Fibroblast of skin of right biceps (primary cell): ENCODE measurements at places on chromosomes 1 and 21.

DNA sequence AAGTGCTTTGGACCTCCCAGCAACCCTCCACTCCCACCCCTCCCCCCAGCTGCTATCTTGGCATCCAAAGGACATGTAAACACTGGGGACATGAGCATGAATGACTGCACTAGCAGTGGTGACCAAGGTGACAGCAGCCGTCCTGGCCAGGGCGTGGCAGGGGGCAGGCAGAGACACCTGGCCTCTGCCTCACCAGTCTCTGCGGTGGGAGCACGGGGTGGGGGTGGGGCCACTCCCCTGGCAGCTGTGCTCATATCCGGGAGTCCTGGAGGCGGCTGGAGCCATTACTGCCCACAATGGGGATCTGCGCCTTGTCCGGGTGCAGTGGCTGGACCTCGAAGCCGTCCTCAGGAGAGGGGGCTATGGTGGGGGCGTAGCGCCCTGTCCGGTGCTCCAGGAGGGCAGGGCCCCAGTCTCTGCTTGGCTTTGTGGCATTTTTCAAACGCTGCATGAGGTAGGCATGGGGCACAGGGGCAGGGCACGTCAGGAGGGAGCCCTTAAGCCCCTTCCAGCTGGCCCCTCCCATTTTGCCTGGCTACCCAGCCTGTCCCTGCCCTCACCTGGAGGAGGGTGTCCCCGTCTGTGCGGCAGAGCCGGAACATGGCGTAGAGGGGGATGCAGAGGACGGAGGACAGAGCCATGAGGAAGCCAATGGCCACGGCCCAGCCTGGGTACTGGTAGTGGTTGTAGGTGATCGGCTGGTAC, 6.0 kb downstream of the CCDC24 start:
- no peak for DNase-seq

DNA sequence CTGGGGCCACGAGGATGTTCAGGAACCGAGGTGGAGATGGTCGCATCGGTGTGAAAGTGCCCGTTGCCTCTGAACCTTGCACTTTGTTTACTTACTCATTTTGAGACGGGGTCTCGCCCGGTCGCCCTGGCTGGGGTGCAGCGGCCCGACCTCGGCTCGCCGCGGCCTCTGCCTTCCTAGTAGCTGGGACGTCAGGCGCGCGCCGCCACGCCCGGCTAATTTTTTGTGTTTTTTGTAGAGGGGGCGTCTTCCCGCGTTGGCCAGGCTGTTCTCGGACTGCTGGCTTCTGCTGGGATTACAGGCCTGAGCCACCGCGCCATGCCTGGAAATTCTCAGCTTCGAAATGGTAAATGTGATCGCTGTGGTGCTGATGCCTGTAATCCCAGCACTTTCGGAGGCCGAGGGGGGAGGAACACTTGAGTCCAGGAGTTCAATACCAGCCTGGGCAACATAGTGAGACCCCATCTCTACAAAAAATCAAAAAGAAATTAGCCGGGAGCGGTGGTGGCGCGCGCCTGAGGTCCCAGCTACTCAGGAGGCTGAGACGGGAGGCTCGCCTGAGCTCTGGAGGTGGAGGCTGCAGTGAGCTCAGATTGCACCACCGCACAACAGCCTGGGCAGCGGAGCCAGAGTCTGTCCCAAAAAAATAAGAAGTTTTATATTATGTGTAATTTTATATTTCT, 684 bp upstream of the MRPL20 start:
- peak; percentile 38 for DNase-seq

DNA sequence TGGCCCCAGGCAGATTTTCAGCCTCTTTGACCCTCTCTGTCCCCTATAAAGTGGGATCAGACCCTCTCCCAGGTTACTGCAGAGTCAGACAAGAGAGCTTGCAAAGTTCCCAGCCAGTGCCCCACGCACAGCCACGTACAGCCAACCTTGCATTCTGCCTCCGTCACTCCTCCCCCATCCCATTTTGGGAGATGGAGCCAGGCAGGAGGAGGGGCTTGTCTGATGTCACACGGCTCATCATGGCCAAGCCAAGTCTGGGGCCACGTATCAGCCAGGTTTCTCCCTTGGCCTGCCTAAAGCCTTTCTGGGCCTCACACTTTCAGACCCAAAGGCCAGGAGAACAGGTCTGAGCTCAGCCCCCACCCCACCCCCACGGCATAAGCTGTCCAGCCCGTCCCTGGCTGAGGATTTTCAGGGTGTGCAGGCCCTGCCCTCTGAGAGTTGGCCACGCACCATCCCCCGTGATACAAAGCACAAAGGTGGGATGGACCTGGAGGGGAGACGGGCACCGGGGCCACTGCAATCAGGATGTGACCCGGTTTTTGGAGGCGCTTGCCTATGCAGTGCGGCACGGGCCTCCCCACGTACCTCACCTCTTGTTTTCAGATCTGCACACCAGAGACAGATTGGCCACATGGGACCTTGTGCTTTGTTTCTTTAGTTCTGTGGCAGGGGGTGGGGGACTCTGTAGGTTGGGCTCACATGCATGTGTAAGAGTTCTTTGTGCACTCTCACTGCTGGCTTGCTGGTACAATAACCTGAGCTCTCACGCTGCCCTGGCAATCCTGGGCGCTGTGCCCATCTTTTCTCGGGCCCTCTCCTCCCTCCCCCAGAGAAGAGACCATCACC, 47.6 kb downstream of the TRIM11 start:
- DNase-seq, result no peak

GRCh38 chr1:159923203-159924024, 1.9 kb downstream of the TAGLN2 start:
- peak; percentile 83 for DNase-seq

DNA sequence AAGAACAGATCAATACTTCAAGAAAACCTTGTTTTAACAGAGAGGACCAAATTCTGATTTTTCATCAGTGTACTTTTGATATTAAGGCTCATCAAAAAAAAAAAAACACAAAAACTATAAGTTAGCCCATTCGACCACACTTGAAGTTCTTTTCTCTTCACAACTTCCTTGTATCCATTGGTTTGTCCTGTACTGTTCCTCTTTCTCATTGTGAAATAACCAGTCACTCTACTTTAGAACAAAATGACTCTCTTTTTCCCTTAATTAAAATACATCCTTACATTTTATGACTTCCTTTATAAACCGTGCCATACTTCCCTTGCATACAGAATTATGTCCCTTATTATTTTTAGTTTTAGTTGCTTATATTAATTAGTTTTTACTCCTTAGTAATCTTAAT, 8.4 kb downstream of the QSOX1 start:
- DNase-seq, result no peak

DNA sequence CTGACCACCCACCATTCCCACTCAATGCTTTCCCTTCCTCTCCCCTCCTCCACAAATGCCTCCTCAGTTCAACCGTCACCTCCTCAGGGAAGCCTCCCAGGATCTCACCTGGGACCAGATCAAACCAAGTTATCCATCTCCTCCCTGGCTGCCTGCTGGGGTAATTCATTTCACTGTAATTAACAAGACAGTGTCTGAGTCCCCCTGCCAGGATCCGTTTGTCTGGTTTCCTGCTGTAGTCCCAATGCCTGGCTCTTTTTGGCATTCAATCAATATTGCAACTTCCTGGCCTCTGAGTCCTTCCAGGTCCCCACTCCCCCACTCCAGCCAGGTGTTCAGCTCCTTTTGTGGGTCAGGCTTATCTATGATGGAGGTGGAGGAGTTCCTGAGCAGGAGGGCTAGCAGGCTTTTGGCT, 687.7 kb downstream of the PTPRU start:
- DNase-seq, result no peak

GRCh38 chr1:246787781-246788513, 63.7 kb downstream of the SCCPDH start:
- DNase-seq, result no peak

DNA sequence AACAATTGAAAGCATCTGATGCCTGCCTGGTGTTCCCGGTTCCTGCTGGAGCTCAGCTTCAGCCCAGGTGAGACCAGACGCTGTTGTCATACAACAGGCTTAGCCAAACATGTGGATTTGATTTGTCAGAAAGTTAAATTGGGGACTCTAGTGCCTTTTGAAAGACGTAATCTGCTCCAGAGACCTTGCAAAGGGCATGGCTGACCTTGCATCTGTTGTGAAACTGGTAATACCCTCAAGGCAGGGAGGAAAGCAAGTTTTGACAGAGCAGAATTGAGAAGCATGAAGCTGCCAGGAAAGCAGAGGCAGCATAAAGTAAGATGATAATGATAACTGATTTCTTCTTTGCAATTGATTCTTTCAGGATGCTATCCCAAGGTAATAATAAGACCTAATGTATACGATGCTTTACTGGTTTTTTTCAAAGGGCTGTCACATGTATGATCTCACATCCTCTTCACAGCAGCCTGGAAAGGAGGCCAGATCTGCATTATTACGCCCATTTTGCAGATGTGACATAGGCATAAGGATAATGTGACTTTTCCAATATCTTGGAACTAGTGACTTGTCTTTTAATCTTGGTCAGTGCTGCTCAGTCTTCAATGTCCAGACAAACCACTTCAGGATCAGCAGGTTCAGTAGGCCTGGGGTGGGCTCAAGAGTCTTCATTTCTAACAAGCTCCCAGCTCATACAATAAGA, 24.7 kb upstream of the CNN3 start:
- DNase-seq, result no peak

- DNase-seq, result no peak
Observed at GRCh38 chr1:60988891-60989290, 93.5 kb upstream of the NFIA start.

DNA sequence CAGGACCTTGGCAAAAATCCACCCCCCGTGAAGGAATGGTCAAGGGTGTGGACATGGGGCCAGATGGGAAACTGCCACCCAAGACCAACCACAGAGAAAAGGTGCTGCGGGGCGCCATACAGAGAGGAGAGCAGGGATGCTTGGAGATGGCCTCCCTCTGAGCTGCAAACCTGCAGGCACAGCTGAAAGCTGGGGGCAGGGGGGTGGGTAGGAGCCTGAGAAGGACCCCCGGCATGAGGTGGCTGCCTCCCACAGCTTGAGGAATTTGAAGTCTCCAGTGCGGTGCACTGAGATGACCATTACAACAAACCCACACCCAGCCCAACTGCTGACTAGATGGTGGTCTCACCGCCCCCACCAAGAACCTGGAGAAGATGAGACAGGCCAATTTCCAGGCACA, 84.8 kb downstream of the WDR4 start:
- DNase-seq, result no peak

DNA sequence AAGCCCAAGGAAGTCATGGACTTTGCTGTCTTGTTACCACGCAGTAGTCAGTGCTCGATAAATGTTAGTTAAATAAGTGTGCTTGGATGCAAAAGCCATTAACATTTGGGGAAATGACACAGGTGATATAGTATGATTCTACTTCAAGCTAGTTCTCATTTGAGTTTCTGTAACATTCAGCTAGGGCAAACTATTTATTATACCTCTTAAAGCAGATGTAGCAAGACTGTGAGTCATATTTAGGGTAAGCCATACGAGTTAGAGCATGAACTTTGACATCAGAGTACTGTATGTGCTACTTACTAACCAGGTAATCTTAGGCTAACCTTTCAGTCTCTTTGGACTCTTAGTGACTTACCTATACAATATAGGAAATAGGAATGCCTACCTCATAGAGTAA, 21.0 kb downstream of the CLCA4 start:
- DNase-seq, result no peak

GRCh38 chr1:71881611-71882010, 400.7 kb downstream of the NEGR1 start:
- DNase-seq, result peak; percentile 22

DNA sequence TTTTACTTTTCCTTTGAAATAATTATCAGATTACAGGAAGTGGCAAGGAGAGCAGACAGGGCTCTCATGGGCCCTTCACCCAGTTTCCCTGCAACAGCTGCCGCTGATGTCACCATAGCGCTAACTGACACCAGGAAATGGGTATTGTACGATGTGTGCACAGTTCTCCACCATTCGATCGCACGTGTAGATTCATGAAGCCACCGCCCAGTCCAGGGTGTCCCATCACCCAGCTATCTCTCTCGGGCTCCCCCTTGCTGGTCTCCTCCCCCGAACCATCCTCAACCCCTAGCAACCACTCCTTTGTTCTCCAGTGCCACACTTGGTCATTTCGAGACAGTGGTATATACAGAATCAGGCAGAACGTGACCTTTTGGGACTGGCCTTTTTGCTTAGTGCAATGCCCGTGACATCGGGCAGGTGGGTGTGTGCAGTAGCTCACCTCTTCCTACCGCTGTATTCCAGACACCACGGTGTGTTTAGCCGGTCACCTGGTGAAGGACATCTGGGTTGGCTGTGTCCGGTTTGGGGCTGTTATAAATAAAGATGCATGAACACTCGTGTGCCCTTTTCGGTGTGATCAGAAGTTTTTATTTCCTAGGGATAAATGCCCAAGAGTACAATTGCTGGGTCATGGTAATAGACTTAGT, 118.4 kb downstream of the CRYAA start:
- no peak for DNase-seq

- DNase-seq, result no peak
Observed at GRCh38 chr1:176837708-176838107, 326.8 kb downstream of the ASTN1 start.

GRCh38 chr1:234715252-234716014, 105.5 kb upstream of the IRF2BP2 start:
- DNase-seq, result no peak

DNA sequence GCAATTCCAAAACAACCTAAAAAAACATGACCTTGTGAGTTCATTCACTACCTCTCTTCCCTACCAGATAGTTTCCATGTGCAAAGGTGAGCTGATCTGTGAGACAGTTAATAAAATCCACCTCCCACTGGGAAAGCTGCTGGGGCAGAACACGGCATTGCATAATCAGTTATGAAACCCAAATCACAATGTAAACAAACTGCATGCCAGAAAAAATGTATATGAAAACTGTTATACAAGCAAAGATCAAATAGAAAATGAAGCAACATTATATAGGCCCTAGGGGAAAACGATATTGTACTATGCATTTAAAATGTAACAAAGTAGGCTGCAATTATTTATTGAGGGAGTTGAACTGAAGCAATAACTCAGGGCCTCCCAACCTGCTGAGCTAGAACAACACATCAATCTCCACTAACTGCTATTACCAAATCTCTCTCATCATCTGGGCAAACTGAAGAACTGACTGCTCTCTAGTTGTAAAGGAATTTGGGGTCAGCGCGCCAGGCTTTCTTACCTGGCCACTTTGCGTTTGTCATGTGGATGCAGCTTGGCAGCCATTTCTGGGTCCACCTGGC, 31.0 kb downstream of the TRIT1 start:
- no peak for DNase-seq

DNA sequence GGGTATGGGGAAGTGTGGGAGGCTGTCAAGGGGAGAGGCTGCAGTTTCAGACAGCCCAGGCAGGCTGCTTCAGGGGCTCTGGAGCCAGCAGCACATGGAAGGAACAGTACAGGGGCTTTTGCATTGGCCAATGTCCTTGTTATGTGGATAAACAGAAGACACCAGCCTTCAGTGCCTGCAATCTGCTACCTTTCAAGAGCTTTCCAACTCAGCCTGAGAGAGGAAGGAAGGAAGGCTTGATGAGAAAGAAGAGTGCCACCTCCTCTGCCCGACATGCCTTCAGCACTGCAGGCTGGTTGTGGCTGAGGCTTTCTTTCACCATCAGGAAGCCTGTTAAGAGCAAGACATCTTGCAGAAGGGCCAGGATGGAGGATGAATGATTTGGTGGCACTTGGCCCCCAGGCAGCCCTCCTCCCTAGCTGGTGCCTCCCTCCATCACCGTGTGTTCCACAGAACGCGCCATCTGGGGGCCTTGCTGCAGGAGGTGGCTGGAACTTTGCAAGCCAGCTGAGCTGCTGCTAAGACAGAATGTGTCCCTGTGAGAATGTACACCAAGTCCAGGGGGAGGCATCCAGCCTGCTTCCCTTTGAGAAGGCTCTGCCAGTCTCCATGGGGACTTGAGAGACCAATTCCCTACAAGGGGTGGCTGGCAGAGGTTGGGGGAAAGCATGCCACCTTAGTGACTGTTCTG, 372.4 kb upstream of the PROX1 start:
- no peak for DNase-seq

- DNase-seq, result no peak
Observed at GRCh38 chr1:39136638-39137037, 67.9 kb upstream of the MACF1 start.
